Fibroblast of skin of left biceps (primary cell): ENCODE measurements at places on chromosomes 3 and 15.

DNA sequence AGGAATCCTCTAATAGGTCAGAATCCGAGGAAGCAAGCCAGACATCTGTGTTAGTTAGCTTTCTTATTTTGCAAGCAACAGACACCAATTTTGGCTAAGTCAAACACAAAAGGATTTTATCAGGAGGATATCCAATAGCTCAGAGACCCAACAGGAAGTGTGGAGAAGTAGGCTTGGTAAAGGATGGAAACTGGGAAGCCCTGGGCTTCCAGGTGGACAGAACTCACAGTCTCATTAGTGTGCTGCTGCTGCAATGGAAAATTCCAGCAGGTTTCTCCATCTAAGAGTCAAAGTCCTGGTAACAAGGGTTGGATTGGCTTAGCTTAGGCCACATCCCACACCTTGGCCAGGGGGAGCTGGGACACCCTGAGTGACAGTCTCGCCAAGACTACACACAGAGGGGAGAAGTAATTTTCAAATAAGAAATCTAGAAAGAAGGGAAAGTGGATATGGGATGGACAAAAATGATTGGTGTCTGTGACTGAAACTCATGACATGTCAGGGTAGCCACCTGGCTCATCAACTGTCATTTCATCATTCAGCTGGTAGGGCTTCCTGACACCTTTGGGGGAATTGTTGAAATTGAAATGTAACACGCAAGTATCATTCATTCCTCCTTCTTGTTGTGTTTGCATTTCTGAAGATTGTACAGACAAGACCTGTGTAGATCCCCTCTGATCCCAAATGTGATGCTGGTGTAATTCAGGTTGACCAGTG, 158.6 kb downstream of the THSD4 start:
- DNase-seq = no peak

DNA sequence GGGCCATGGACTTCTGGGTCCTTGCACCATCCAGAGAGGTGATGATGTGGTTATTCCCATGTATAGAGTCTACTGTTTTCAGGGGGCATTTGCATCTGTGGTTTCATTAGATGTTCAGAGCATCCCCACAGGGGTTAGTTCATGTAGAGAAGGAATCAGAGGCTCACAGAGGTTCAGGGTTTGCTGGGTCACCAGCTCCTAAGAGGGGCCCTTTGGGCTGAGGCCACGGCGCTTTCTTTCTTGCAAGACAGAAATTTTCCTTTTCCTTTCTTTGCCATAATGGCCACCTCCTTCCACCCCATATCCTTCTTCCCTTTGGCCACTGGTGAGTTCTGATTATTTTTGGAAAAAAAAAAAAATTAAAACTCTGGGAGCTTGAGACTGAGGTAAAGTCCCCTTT, 62.3 kb downstream of the APBA2 start:
- no peak for DNase-seq

DNA sequence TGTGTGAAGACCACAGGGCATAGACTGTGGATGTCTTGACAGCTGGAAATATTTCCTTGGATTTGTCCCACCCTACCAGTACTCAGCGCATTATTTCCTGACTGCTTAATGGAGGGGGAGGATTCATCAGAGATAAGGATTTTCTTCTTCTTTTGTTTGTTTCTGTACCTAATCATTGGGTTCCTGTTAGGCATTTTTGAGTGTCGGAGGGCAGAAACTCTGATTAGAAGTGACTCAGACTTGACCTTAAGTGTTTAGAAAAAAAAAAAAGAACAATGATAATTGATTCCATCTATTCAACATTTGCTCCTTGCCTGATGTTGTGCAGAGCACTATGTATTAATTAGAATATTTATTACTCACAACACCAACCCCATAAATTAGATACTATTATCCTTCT, 78.5 kb upstream of the SYNPR start:
- no peak for DNase-seq

DNA sequence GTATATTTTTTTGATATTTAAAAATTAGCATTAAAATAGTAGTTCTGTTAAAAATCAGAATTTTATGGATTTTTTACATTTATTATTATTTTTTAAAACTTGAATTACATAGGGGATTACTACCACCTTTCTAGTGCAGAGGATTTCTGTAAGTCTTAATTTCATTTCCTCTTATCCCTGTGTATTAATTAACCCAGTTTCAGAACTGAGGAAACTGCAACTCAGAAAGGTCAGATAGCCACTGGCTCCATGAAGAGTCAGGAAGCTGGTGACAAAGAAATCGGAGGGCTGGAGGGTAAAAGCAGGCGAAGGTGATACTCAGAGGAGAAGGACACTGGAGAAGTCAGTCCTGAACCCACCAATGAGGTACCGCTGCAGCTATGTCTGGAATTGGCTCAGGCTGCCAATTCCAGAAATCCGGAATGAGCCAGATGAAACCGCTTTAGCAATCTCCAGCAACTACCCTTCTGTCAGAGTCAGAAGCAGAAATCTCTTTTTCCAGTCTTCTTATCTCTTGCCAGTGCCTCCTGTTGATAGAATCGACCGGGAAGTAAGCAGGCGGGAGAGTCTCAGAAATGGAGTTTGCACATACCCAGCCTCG, 308.5 kb downstream of the SV2B start:
- no peak for DNase-seq

- no peak for DNase-seq
Measured at GRCh38 chr3:39961230-39961629, 151.8 kb downstream of the MYRIP start.

DNA sequence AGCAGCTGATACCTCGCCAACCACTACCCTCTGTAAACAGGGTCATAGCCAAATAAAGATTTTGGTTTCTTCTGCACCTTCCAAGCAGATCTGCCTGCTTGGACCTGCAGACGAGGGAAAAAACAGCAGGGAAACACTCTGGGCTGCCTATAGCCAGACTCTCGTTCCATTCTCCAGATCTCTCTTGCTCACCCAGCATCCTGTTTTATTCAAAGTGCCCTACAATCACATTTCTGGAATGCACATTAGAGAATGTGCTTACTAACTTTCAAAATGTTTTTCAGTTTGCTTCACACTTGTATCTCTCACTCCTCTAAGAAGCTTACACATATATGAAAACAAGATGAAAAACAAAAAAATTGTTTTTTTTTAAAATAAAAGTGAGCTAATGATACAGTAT, 71.4 kb downstream of the MLH1 start:
- no peak for DNase-seq
